ENCODE measurements at places on chromosomes 6 and 20.
A peak's percentile ranks its signal among the peaks of the same experiment; 100 is the strongest.

DNA sequence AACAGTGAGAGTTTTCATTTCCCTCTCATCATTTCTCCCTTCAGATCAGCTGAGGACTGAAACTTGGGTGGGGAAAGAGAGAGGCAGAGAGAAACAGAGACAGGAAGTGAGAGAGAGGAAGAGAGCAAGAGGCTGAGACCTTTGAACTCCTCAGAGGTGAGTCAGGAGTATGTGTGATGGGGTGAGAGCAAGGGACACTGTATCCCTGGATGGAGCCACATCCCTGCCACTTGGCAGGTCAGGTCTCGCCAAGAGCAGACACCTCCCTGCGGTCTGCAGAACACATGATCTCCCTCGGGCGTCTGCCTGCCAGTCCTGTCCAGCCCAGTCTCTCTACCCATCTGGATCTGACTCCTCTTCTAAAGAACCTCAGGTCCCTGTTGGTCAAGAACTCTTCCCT is 62.7 kb upstream of the SYNDIG1 start:
- peak; percentile 15 for DNase-seq

- no peak for DNase-seq
Measured at GRCh38 chr6:43964659-43965570, 162.3 kb downstream of the MRPL14 start.

DNA sequence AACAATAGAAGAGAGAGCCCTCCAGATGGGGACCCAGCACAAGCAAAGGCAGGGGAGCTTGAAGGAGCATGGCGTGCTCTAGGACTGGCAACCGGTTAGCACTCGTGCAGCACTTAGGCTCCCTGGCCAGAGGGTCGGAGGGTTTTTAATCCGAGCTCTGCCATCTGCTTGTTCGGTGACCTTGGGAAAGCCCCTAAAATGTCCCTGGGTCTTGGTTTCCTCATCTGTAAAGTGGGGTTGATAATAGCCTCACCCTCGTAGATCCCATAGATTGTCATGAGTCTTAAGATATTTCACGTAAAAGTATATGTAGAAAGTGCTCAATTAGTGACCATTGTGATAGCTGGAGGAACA is 16.6 kb upstream of the HCK start:
- no peak for DNase-seq

DNA sequence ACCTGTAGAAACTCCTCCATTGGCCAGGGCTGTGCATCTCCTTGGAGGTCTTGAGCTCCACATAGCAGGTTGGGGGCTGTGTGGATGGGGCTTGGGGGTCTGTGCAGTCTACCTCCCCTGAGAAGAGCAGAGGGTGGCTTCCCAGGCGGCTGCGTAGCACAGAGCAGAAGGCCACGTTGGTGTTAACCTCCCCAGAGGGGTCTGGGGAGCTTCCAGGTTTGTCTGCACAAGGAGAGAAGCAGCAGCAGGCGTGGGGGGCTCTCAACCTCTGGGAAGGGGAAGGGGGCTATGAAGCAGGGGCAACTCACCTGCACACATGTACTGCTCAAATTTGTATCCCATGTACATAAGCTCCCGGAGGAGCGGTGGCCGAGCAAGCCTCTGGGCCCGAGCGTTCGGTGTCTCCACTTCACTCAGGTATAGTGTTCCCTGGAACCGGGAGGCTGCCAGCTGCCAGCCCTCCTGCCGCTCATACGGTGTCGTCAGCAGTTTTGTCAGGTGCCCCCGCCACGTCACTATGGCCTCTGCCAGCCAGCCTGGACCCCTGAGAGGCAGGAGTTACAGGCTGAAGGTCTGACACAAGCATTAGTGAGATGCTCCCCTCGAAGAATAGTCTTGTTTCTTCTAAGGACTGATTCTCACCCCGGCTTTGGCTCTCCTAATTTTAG is 1.2 kb downstream of the DXO start:
- DNase-seq, result no peak

GRCh38 chr6:83597511-83597910 is 85.2 kb downstream of the PRSS35 start:
- DNase-seq, result no peak

DNA sequence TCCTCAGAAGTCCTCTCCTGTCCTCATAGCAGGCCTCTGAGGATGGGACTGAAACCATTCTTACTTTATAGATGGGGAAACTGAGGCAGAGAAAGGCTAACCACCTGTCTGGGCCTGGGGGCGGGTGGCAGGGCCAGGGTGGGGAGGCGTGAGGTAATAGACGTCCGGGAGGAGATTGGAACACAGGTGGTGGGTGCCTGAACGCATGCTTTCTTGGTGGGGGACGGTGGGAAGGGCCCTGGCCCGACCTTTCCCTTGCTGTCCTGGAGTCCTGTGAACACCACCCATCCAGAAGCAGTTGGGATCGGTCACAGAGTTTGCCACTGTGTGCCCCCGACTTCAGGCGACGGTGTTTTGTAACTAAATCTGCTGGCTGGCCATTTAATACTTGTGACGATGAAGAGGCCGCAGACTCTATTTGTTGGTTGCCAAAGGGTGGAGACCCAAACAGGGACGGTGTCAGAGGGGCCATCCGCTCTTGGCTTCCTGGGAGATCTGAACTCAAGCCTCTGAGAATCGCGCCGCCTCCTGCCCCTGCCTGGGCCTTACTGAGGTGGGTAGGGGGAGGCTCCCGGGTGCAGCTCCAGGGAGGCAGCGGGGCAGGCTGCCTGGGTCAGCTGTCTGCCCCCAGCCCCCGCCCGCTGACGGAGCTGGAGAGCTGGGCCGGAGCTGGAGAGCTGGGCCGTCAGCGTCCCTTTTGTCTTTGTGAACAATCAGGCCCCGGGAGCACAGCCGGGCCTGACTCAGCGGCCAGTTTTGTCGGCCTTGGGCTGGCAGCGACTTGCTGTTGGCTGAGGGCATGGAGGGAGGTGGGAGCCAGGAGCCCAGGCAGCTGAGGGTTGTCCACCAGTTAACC is 4.1 kb downstream of the RBM38 start:
- no peak for DNase-seq

DNA sequence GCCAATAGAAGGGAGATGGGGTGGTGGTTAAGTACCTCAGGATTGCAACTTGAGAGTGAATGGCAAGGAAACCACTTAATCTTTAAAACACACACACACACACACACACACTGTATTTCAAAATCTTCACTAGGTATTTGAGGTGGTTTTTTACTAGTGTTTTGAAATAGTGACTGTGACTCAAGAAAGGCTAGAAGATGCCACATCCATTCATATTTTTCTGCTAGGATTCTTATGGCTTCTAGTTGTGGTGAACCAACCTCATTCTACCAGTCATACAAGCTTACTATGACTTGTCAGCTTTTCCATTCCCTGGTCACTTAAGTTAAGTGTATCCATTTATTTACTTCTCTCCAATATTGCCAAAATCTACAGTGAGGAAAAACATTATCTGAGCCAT is 519.4 kb upstream of the JAG1 start:
- DNase-seq, result no peak

DNA sequence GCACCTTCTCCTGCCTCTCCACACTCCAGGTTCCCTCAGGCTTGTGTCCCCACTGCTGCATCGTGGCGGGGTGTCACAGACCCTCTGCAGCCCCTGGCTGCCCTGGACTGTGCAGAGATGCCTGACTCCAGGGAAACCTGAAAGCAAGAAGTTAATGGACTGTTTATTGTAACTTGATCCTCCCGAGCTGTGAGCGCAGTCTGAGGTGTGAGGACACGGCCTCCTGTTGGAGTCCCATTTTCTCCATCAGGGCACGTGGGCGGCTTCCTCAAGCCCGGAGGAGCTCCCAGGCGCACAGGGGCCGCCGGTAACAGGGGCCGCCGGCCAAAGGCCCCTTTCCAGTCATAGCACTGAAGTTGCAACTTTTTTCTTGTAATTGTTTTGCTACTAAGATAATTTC is 16.9 kb downstream of the RBM38 start:
- DNase-seq, result no peak

- DNase-seq, result no peak
Measured at GRCh38 chr20:43029176-43029575, 160.5 kb downstream of the PTPRT start.

GRCh38 chr6:4803343-4803744 is 27.1 kb downstream of the CDYL start:
- no peak for DNase-seq

DNA sequence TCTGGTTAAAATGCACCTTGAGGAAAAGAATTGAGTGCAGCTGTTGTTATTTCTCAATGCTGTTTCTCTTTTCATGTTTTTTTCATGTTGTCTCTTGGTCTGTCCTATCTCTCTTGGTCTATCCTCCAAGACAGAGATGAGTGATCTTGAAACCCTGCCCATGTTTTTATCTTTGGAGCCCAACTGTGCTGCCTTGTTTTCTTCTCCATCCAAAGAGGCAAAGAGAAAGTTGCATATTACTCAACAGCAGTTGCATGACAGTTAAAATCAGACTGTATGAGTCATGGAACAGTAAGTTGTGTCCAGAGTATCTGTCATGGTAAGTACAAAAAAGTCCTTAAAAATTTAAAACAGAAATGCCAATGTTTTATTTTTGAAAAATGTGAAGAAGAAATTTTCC is 26.2 kb downstream of the BCAS1 start:
- no peak for DNase-seq

GRCh38 chr20:7818477-7818876 is 121.8 kb downstream of the HAO1 start:
- no peak for DNase-seq

DNA sequence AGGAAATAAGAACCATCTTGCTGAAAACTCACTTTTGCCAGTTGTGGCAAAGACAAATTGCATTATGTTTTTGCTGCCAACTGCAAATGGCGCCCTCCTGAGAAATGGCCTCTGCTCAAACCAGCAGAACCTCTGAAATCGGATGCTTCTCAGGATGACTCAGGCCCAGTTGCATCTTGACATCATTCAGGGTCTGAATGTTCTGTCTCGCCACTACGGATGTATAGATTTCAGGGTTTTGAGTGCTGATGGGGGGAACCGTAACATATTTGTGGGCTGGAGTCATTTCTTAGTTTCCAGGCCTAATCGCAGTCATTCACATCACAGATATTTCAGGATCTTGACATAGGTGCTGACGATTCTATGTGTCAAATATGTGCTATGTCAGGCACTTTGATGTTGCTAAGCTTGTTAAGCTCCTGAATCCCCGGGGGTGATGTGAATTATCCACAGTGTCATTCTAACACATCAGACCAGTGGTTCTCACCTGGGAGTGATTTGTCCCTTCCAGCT is 207.1 kb downstream of the NFATC2 start:
- DNase-seq, result no peak

DNA sequence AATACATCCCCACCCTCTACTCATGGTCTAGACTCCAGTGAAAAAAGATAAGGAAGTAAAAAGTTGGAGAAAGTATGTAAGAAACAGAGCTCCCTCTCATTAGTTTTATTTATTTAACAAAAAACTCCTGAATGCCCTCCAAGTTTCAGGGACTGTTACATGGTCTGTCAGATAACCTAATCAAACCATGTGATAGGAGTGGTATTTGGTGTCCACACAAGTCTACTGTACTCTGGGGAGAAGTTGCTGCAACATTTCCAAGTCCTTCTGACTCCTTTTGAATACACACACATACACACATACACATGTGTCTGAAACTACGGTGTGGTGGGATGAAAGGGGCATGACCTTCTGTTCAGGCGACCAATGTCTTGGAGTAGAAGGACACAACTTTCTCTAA is 320.0 kb downstream of the ADGRG6 start:
- DNase-seq, result no peak

- DNase-seq, result peak; percentile 59
Measured at GRCh38 chr20:33370291-33370690, 31.0 kb downstream of the CDK5RAP1 start.

DNA sequence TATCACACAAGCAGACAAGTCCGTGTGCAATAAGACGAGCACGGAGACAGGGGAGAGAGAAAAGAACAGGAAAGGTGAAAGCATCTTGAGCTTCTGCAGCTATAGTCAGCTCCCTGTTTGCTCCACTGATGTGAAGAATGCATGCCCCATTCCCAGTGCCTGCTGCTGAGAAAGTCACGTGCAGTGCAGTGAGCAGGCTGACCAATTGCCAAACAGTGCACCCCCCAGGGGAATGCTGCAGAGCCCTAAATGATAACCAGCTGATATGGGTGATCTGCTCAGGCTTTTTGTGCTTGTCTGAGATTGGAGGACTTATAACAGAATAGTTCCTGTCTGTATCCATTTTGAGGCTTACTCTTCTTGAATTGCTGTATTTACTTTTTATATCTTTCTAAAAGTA is 121.5 kb downstream of the PACRG start:
- DNase-seq, result no peak

DNA sequence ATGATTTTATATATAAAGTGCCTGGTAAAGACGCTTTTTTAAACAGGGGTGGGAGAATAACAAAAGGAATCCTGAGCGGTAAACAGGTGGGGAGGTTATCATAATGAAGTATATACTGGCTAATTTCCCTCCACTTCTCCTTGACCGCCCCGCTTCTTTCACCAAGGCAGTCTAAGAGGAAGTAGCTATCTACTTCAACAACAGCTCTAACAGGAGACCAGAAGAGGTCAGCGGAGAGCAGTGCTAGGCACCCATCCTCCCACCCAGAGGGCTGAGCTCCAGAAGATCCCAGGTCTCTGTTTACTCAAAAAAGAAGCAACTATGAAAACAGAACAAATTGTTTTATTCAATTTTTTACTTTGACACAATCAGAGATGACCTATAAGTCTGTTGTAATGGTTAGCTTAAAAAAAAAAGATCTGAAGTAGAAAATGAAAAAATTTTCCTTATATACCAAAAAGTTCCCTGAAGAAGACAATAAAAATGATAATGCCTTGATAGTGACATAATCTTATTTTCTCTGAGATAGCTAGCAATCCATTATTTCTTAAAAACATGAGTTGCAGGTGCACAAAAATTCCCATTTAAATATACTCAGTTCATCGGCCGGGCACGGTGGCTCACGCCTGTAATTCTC is 141.1 kb downstream of the PDSS2 start:
- DNase-seq, result no peak

GRCh38 chr6:26021001-26021349 is 58.4 kb downstream of the TRIM38 start:
- peak; percentile 12 for DNase-seq

GRCh38 chr6:30781395-30781742 is 37.0 kb upstream of the IER3 start:
- no peak for DNase-seq

DNA sequence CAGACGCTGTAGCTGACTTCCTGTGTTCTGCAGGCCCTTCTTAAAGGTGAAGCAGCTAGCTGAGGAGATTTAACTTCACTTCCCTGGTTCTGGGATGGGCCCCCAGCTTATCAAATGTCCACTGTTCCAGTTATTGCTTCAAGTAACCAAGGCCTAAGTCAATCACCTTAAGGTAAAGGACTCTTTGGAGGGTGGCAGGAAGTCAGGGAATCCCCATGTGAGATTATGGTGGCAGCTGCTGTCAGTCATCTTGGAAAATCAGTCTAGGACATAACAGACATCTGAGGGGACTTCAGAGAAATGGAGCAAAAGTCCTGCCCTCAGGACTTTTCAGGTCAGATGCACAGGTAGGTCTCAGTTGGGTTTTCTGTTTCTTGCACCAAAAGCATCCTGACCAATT is 3.8 kb downstream of the ELOVL5 start:
- no peak for DNase-seq

GRCh38 chr6:62286470-62286843 is 432 bp upstream of the KHDRBS2 start:
- no peak for DNase-seq

- DNase-seq, result no peak
Measured at GRCh38 chr20:44491635-44492395, 16.1 kb downstream of the TTPAL start.

- no peak for DNase-seq
Measured at GRCh38 chr6:169832247-169832948, 81.0 kb downstream of the ERMARD start.

- DNase-seq, result no peak
Measured at GRCh38 chr6:125844989-125845388, 54.2 kb downstream of the NCOA7 start.
